Activated CD4-positive, alpha-beta T cell treated with anti-CD3 and anti-CD28 coated beads for 4 hours (primary cell): ENCODE measurements at places on chromosomes 1 and 21.

DNA sequence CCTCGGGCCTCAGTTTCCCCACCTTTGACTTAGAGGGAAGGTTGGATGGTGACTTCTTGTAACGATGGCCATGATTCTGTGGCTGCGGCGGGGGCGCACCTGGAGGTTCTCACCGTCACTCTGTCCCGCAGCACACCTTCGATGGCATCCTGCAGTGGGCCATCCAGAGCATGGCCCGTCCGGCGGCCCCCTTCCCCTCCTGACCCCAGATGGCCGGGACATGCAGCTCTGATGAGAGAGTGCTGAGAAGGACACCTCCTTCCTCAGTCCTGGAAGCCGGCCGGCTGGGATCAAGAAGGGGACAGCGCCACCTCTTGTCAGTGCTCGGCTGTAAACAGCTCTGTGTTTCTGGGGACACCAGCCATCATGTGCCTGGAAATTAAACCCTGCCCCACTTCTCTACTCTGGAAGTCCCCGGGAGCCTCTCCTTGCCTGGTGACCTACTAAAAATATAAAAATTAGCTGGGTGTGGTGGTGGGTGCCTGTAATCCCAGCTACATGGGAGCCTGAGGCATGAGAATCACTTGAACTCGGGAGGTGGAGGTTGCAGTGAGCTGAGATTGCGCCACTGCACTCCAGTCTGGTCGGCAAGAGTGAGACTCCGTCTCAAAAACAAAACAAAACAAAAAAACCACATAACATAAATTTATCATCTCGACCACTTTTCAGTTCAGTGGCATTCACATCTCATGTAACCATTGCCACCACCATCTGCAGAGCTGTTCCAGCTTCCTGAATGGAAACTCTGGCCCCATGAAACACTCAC lies 2.1 kb upstream of the PFKL start:
- DNase-seq, result peak; percentile 70

GRCh38 chr21:26956813-26957212 lies 10.1 kb downstream of the ADAMTS5 start:
- DNase-seq, result no peak

DNA sequence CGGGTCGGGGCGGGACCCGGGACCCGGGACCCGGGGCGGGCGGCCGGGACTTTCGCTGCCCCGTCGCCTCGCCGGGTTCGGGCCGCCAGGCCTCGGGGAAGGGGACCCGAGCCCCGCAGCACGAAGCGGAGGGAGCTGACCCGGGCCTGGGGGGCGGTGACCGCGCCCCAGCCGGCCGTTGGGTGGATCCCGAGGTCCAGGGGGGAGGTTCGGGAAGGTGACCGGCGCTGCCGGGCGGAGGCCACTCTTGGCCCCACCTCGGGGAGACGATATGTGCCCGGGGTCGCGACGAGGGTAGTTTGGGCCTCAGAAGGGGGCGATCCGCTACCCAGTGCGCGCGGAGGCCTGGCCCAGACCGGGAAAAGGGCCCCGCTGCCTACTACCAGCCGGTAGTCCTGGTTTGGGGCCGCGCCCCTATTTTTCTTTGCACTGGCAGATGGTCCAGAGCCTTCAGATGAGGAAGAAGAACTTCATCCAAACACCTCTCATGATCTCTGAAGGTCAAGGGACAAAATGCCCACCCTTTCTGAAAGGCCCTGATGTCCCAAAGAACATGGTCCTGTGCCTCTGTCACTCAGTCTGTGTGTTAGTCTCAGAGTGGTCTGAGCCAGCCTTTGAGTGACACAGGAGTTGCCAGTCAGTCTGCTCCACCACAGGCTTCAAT lies 766 bp downstream of the AGO4 start:
- DNase-seq, result peak; percentile 5

GRCh38 chr21:45571641-45572040 lies 29.4 kb upstream of the SLC19A1 start:
- DNase-seq, result no peak

DNA sequence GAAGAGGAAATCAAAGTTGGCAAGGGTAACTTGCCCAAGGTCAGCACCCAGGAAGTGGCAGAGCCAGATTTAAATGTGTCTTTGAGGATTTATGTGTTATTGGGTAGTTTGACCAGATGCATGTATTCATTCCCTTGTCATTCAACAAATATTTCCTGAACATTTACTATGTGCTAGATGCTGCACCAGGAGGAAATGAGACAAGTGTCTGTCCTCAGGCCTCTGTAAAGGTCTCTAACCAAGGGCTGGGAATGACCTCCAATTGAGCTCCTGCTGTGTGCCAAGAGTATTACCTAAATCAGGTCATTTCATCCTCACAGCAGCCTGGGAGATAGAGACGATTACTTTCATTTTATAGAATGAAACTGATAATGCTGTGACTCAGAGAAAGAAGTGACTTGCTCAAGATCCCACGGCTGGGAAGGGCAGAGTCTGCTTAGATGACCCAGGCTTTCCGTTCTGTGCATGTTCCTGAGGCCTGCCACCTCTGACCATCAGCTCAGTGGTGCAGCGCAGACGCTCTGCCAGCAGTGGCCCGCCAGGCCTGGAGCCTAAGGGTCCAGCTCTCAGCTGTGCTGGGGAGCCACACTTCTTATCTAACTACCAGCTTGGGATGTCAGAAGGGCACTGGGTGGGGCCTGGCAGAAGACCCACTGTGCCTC lies 3.5 kb upstream of the TTC22 start:
- no peak for DNase-seq

- DNase-seq, result no peak
Measured at GRCh38 chr21:36627242-36627641, 71.7 kb upstream of the SIM2 start.

- DNase-seq, result no peak
Measured at GRCh38 chr1:214463596-214463995, 87.8 kb downstream of the PTPN14 start.

- DNase-seq, result no peak
Measured at GRCh38 chr1:17060306-17060749, 6.5 kb upstream of the SDHB start.

GRCh38 chr1:32247983-32248889 lies 1.2 kb downstream of the FAM167B start:
- DNase-seq, result peak; percentile 74

DNA sequence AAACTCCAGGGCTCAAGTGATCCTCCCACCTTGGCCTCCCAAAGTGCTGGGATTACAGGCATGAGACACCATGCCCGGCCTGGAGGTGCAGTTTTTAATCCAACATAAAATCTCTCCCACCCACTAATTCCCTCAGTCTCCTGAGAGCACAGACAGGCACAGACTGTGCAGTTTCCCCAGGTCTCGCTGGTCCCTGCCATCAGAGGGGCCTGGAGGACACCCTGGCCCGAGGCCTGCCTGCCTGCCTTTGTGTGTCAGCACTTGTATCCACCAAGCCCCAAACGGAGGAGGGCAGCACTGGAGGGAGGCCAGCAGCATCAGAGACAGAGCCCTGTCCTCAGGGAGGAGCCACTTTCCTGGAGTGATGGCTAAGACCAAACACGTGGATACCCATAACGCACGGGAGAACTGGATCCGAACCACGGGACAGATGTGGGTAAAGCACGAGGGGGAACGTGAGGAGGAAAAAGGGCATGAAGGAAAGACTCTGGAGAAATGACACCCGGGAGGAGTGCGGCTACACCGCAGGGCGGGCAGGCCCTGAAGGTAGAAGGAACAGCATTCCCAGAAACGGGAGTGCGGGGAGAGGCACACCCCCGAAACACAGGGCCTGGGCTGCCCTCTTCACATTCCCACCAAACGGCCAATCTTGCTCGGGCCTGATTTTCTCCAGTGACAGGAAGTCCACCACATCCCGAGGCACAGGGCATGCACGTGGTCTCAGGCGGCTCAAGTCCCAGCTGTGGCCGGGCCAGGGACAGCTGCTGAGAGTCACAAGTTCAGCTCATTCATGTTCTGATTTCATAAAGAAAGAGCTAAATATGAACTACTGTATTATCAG lies 29.7 kb downstream of the NPHP4 start:
- DNase-seq, result no peak

DNA sequence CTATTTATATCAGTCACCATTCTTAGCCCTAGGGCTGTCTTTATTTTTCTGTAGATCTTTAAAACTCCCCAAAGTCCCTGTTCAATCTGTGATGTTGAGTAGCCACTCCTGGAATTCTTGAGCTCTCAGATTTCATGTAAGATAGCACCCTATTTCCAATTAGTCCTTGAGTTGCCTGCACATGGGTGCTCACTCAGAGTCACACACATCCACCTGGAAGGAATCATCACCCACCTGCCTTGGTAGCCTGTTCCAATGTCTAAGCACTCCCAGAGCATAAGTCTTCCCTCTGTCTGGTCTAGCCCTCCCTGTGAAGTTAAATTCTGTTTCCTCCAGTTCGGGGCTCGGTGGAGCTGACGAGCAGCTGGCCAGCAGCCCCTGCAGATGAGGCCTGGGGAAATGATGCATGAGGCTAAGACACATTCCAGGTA lies 14.7 kb upstream of the ATF3 start:
- DNase-seq, result no peak

DNA sequence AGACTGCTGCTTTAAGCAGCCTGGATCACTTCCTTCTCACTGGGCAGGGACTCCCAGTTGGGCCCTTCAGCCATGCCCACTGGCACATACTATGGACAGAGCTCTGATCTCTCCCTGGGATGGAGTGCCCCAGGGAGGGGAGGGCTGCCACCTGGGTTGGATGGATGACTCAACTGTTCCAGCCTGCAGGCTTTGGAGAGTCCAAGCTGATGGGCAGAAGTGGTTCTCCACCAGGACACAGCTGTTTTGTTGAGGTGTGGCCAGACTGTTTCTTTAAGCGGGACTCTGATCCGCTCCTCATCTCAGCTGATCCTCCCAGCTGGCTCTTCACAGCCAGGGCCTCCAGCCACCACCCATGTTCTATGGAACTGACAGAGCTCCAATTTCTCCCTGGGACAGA lies 166.9 kb downstream of the MAGI3 start:
- DNase-seq, result no peak

DNA sequence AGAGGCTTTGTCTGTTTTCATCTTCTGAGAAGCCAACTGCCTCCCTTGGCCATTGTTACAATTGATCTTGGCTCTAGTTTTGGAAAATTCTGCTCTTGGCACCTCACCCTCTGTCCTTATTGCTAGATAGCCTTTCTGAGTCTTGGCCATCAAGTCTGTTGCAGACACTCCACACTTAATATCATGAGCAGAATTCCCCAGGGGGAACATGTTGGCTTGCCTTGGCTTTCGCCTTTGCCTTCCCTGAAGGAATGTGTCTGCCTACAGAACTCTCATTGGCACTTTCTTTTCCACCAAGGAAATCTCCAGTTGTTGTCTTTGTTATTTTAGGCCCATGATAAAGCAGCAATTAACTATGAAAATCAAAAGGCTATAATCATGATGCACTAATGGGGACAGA lies 42.7 kb upstream of the LDLRAP1 start:
- no peak for DNase-seq

- no peak for DNase-seq
Measured at GRCh38 chr1:112761714-112762480, 46.8 kb upstream of the PPM1J start.

GRCh38 chr1:2587071-2587859 lies 688 bp downstream of the PRXL2B start:
- no peak for DNase-seq

DNA sequence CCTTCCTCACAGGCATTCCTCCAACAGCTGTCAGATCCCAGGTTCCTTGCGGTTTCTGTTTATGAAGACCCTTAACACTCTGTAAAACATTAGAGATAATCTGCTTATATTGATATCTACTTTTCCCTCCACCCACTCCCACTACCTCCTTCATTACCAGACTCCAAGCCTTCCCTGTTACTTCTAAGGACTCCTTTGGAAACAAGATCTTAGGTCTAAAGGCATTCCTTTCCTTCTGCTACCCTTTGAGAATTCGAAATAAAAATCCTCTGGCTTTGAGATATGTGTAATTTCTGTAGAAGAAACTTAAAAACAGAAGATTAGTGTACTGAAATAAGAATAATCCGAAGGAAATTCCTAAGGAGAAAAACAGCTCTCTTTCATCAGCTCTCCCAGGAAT lies 23.7 kb upstream of the LYPLAL1 start:
- DNase-seq, result no peak

DNA sequence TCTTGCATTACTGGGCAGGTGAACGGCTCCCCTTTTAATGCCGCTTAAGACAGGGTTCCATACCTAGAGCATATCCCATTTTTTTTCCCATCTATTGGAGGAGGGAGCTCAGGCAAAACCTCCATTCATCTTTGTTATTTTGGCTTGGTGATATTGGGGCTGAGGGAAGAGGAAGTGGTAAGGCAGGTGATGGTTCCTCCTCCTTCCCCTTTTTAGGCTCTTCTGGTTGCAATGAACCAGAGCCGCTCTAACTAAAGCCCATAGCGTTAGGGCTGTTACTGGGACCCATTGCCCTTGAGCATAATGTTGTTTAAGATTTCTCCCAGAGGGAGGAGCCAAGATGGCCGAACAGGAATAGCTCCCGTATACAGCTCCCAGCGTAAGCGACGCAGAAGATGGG lies 21.1 kb downstream of the PYHIN1 start:
- no peak for DNase-seq

DNA sequence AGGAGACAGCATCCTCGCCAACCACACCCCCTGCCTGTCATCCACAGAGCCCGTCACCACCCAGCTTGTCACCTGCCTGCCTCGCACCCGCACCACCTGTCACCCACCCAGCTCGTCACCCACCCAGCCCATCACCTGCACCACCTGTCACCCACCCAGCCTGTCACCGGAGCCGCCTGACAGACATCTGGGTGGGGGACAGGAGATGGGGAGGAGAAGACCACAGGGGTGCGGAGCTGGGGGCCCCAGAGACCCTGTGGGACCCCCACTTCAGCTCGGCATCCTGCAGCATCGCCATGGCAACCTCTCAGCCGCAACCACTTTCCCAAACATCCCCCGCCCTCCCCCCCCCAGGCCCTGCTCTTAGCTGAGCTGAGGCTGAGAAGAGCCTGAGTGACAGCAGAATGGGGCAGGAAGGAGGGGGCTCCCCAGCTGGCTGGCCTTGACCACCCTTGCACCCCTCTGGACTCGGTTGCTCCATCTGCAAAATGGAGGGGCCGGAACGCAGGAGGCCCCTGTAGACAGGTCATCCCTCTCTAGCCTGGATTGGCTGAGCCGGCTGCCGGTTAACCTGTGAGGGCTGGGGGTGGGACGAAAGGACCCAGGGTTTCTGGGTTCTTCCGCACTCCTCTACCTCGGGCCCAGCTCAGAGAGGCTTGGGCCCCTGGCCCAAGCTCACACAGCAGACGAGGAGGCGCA lies 11.6 kb downstream of the AHDC1 start:
- DNase-seq, result no peak

GRCh38 chr1:54227091-54227602 lies 27.2 kb downstream of the MRPL37 start:
- no peak for DNase-seq

DNA sequence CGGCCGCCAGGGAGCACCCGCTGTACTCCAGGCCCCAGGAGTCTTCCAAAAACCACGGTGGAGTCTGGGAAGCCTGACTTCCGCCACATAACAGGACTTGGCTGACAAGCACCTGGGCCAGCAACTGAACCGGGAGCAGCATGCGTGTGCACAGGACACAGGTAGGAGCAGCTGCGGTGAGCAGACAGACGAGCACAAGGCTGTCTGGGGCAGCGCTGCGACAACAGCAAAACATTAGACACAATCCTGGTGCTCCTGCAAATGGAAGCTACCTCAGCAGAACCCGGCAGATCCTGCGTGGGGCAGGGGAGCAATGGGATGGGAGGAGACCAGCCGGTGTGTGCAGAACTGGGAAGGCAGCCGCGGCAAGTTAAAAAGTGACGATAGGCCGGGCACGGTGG lies 80.4 kb downstream of the NPHP4 start:
- DNase-seq, result no peak
